Daoy (cell line): ENCODE measurements at places on chromosomes 3 and 15.

- DNase-seq, result no peak
Measured at GRCh38 chr3:43073116-43073835, 32.6 kb downstream of the POMGNT2 start.

- DNase-seq, result no peak
Measured at GRCh38 chr3:17494117-17494809, 248.2 kb downstream of the TBC1D5 start.

DNA sequence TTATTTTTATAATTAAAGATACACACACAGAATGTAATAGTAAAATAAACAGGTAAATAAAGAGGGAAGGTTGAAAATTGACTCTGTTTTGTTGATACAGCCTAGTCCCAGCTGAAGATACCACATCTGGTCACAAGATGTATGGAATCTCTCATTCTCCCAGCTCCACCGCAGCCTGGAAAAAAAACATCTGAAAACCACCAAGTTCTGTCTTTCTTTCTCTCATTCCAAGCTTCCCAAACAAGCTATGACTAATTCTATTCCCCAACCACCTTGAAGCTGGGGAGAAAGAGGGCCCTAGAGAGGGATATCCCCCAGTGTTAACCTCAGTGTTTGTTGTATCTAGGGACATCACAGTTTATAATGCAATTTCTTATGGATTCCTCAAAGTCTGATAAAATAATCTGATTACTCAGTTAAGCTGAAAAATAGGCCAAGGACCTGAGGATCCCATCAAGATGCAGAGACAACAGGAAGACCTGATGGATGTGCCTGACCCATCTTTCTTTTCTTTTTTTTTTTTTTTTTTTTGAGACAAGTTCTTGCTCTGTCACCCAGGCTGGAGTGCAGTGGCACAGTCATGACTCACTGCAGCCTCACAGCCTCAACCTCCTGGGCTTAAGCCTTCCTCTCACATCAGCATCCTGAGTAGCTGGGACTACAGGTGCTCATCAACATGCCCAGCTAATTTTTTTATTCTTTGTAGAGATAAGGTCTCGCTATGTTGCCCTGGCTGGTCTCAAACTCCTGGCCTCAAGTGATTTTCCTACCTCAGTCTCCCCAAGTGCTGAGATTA, 38.1 kb downstream of the SRGAP3 start:
- peak; percentile 76 for DNase-seq

DNA sequence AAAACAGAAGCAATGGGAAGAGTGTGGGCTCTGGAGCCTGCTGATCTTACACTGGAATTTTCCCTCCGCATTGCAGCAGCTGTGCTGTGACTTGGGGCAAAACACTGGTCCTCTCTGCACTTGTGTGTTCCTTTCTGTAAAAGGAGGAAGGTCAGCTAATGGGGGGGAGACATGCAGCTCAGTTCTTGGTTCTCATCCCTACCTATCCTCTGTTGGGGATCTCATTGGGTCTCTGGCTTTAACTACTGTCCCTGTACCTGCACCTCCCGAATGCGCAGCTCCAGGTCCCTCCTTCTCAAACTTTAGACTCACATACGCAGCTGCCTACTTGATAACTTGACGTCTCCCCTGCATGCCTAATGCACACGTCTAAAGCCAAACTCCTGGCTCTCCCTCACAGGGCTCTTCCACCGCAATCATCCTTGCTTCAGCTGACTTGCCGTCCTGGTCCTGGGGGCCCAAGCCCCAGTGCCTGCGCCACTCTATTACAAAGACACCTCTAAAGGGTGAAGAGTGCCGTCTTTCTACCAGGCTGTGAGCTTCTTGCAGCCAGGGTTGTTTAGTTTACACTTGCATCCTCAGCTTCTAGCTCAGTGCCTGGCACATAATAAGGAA, 5.9 kb upstream of the TMEM44 start:
- no peak for DNase-seq

- no peak for DNase-seq
Measured at GRCh38 chr15:80618685-80619400, 76.3 kb upstream of the ABHD17C start.

- DNase-seq, result no peak
Measured at GRCh38 chr3:37290551-37290950, 116.2 kb upstream of the LRRFIP2 start.

GRCh38 chr3:8276056-8276455, 225.6 kb upstream of the LMCD1 start:
- no peak for DNase-seq
